K562 (cell line): ENCODE measurements at places on chromosomes 6 and 20. TPM values are rescaled to one million over a fixed set of nuclear protein-coding genes. Genes with fewer than 3 reads are reported as not detected.

LHFPL5 gene
- not detected in 2 replicates for polyA plus RNA-seq

PACSIN1 gene
- polyA plus RNA-seq, result 0.98 and 1.2 TPM in 2 replicates

PTPRK gene
- polyA plus RNA-seq, result not detected in 2 replicates

ZC3H12D gene
- 0.04 and 0.05 TPM in 2 replicates for polyA plus RNA-seq

RIPOR3 gene
- polyA plus RNA-seq, result 62.7 and 66.4 TPM in 2 replicates

LPA gene
- 0.15 TPM in 1 of 2 replicates, not detected in the other for polyA plus RNA-seq

PREP gene
- 28.2 and 30.0 TPM in 2 replicates for polyA plus RNA-seq

MYH7B gene
- polyA plus RNA-seq, result 0.09 and 0.34 TPM in 2 replicates
